ENCODE measurements at places on chromosomes 6 and 20.

DNA sequence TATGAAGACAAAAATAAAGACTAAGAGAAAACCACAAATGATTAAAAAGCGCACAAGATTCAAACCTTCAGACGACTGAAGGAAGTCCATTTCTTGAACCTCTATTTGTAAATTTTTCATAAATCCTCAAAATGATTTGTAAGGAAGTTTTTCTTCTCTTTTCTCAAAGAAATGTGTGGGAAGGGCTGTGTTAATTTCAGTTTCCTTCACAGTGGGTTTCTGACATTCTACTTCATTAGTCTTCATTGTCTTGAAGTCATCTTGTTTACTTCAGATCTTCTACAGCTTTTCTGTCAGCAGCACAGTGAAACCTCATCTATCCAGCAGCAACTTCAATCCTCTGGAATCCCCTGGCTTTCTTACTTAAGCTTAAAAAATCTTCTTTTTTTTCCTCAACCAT is 87.6 kb upstream of the MYLIP start:
- no peak for DNase-seq

GRCh38 chr6:32288426-32288825 is 64.6 kb upstream of the NOTCH4 start:
- no peak for DNase-seq

DNA sequence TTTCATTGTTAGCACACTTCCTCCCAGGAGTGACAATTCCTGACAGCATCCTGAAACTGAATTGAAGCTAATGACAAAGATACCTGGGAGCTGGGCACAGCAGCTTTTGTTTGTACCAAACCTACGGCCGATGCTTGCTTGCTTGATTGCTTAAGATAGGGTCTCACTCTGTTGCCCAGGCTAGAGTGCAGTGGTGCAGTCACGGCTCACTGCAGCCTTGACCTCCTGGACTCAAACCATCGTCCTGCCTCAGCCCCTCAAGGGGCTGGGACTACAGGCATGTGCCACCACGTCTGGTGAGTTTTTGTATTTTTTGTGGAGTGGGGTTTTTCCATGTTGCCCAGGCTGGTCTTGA is 84.7 kb upstream of the SCP2D1 start:
- DNase-seq: no peak

DNA sequence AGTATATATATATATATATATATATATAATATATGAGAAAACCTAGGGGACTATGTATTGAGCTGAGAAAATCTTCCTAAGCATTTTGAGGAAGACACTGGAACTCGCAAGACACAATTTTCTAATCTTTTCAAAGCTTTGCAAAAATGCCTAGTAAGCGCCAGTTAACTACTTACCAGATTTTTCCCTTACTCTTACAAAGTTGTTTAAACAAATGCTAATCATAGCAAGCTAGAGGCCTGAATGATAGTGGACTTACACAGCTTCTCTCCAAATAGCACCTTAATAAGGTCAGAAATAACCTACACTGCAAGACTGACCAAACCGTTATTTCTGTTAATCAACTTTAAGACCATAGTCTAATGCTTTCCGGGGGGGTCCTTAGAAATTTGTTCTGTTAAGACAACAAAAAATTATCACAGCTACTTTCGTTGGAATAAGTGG is 56.1 kb upstream of the HFE start:
- no peak for DNase-seq

DNA sequence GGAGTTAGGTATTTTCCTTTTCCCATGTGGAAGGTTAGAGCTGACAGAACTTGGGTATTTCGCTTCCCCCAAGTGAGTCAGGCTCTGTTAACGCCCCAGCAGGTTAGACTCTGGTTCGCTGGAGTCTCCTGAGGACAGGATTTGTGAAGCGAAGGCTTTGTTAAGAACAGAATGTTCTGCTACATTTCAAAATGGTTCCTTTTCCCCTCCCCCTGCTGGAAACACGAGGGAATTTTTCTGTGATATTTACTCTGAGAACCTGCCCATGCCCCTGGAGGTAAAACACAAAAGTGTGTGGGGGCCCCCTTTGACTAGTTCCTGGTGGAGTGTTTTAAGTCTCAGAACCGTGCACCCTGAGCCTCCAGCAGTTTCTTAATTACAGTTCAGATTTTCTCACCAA is 731.4 kb upstream of the CITED2 start:
- peak; percentile 10 for DNase-seq

DNA sequence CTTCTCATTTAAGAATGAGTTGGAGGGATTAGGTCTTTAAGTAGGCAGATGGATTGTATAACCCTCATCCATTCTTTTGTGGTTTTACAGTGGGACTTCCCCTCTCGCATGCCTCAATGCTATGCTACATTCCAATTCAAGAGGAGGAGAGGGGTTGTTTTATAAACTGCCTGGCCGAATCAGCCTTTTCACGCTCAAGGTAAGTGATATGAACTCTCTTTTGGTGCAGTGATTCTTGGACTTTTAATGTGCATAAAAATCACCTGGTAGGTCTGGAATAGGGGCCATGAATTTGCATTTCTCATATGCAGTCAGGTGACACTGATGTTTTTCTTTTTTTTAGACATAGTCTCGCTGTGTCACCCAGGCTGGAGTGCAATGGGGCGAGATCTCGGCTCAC is 10.8 kb downstream of the ASXL1 start:
- peak; percentile 61 for DNase-seq

DNA sequence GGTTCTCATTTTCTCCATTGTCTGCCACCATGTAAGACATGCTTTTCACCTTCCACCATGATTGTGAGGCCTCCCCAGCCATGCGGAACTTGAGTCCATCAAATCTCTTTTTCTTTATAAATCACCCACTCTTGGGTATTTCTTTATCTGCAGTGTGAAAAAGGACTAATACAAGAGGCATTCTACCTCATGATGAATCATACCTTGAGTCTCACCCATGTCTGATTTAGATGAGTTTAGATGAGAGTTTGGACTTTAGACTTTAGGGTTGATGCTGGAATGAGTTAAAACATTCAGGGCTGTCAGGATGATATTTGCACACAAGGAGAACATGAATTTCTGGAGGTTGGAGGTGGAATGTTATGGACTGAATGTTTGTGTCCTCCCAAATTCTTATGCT is 545.6 kb downstream of the C6orf118 start:
- DNase-seq: no peak

GRCh38 chr6:90072501-90072900 is 178.2 kb downstream of the GJA10 start:
- no peak for DNase-seq

DNA sequence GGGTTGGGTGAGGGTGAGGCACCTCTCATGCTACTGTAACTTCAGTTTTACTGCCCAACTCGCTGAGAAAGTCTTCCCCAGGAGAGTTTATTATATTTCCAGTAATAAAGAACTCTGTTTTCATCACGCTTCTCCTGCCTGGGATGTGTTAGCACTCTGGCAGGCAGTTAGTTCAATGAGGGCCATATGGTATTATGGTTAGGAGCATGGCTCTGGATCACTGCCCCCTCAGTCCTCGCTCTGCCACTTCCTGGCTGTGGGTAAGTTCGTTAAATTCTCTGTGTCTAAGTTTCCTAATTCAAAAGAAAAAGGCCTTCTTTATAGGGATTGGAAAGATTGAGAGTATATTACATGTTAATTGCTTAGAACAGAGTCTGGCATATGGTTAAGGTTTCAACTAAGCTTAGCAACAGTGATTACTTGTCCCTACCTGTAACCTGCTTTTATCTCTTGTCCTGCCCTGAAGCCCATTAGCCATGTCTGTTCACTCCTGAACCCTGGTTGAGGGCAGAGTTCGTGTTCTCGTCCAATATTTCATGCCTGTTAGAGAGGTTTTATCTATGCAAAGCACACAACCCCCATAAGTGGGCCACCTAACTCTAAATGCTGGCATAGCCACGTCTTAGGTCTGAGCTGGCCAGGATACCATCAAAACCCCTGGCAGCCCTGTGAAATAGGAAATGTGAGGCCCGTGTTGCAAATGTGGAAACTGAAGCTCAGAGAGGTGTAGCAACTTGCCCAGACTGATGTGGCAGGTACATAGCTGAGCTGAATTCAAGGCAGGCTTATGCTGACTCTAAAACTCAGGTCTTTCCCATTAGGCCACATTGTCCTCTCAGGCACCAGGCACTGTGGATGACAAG is 342.5 kb upstream of the JARID2 start:
- no peak for DNase-seq

DNA sequence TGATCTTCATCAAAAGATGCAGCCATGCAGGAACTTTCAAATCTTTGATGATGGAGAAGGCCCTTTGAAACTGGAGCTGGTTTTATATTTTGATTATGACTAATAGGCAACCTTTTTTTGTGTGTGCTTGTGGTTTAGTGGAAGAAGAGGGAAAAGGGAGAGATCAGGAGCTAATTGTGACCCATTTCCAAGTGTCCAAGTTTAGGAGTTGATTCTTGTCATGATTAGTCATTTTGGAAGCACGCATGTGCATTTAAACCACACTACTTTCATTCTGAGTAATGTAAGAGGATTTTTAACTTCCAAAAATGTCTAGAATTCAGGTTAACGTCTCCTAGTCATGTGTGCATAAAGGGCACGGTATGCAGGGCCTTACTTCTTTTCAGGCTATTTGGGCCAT is 3.5 kb downstream of the FOXO3 start:
- peak; percentile 98 for DNase-seq

DNA sequence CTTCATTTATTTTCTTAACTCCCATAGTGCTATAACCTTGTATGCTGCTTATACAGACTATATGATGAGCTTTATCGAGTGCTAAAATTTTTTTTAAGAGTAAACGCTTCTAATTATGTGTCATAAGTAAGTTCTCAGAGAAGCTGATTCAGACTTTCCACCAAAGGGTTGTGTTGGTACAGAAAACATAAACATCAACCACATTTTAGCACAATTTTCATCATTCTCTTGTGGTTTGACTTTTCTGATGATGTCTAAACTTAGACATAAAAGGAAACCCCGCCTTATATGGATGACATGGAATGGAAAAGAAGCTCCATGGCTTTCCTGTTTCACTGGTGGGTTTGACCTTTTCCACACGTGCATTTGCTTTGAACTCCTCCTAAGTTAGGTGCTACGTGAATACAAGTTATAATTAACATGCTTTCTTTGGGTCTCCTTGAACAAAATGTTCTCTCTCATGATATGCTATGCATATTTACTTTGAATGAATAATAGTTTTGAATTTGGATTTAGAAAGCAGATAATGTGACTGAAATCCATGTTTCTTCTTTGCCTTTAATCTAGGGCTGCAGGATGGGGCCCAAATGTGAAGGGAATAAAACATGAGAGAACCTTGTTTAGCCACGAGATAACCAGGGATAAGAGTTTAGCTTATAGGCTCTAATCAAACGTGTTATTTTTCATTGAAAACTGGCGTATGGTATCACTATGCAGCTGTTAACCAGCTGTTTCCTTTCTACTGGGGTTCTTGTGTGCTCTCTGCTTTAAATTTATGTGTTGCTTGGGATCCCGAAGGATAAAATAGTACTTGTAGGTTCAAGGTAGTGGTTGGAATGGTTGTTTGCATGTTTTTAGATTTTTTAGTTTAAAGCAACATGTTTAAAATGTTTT is 127.1 kb upstream of the AHI1 start:
- peak; percentile 32 for DNase-seq

- DNase-seq: no peak
These were observed 173.4 kb upstream of the EXOC2 start for GRCh38 chr6:866316-866715.

DNA sequence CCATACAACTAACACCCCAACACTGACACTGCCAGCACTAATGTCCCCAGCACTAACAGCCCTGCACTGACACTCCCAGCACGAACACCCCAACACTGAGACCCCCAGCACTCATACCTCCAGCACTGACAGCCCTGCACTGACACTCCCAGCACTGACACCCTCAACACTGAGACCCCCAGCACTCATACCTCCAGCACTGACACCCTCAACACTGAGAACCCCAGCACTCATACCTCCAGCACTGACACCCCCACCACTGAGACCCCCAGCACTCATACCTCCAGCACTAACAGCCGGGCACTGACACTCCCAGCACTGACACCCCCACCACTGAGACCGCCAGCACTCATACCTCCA is 57.2 kb downstream of the ERMARD start:
- no peak for DNase-seq

Measured in fibroblast of upper back skin (primary cell).